ENCODE measurements at places on chromosomes 16 and 17. TPM values are rescaled to one million over a fixed set of nuclear protein-coding genes. Genes with fewer than 3 reads are reported as not detected.

- DNase-seq = peak; percentile 65
These were observed 7.5 kb downstream of the UBE2Z start for GRCh38 chr17:48915459-48916282.

GRCh38 chr17:44354582-44355561, 8.8 kb downstream of the FAM171A2 start:
- DNase-seq = no peak

SLC35G6 gene
- total RNA-seq = not detected

FBXL16 gene
- total RNA-seq = not detected

CX3CL1 gene
- 3.3 TPM for total RNA-seq

DNA sequence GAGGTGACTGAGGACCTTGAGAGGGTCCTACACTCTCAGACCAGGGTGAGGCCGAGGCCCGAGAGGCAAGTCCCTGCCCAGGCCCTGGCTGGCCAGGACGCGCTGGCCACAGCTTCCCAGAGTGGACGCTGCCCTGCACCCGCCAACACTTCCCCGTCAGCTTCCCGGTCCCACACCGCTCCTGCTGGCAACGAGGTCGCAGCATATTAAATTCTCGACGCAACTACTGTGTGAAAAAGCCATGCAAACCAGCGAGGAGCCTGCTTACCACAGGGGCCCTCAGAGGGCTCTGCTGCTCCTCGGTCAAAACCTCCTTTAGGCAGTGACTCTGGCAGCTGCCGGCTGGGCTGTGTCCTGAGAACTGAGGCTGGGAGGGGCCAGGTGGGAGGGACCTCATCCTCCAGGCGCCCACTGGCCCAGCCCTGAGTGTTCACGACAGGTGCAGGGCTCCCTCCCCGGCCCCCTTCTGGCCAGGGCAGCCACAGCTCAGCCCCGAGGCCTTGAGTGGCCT, 2.1 kb upstream of the TEX19 start:
- DNase-seq = no peak

- peak; percentile 54 for DNase-seq
These were observed 1.6 kb downstream of the MYO1C start for GRCh38 chr17:1490643-1491442.

HOXB1 gene
- total RNA-seq = not detected

ADAT1 gene
- 104 TPM for total RNA-seq

- peak; percentile 54 for DNase-seq
These were observed 4.5 kb upstream of the CCDC57 start for GRCh38 chr17:82217120-82217529.

MARVELD3 gene
- total RNA-seq = not detected

- DNase-seq = no peak
These were observed 13.3 kb downstream of the SLC16A3 start for GRCh38 chr17:82241926-82242697.

DNA sequence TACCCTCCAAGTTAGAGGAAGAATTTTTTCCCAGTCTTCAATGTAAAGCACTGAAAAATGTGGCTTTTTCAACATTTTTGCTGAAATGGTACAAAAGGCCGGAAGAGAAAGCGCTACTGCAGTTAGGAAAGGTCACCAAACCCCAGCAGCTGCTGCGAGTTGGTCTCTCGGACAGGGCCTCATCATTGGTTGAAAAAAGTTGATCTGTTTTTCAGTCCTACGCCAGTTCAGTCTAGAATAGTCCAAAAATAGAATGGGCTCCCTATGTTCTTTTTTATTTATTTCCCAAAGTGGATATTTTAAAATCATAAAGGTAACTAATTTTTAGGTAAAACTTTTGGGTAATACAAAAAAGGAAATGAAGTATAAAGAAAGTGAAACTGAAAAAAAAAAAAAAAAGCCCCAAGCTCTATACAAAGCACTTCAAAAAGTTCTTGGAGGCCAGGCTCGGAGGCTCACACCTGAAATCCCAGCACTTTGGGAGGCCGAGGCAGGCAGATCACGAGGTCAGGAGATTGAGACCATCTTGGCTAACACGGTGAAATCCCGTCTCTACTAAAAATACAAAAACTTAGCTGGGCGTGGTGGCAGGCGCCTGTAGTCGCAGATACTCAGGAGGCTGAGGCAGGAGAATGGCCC, 17.4 kb downstream of the ADAP2 start:
- no peak for DNase-seq

MT1A gene
- not detected for total RNA-seq

DNA sequence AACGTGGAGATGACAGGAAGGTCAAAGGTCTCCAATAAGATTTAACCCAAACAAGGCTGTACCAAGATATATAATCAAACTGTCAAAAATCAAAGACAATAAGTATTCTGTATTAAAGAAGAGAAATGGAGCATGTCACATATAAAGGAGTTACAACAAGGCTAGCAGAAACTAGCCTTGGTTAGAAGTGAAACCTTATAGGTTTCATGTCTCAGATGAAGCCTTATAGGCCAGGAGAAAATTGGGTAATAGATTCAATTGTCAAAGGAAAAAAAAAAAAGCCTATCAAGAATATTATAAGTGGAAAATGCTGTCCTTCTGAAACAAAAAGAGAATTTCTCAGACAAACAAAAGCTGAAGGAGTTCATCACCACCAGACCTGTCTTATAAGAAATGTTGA, 419.4 kb downstream of the CDH11 start:
- no peak for DNase-seq

DNA sequence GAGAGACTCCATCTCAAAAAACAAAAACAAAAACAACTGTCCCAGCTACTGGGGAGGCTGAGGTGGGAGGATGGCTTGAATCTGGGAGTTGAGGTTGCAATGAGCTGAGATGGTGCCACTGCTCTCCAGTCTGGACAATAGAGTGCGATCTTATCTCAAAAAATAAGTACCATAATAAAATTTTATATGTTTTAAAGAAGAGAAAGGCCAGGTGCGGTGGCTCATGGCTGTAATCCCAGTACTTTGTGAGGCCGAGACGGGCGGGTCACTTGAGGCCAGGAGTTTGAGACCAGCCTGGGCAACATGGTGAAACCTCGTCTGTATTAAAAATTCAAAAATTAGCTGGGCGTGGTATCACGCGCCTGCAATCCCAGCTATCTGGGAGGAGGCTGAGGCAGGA, 11.4 kb downstream of the RPUSD1 start:
- no peak for DNase-seq

EFCAB5 gene
- 0.70 TPM for total RNA-seq

DNA sequence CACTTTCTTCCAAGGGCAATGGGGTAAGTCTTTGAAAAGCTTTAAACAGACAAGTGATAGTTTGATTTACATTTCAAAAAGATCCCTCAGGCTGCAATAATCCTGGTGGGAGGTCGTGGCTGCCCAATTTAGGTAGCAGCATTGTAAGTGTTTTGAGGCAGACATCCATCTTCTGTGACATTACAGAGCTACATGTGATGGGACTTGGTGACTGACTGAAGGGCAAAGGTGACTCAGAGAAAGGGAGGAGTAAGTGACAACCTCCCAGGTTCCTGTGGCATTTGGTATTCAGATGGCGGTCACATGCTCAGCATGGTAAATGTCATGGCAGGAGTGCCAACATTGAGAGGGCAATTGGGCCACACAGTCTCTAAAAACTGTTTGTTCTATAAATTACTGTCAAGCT, 26.5 kb downstream of the STAT3 start:
- DNase-seq = no peak

- DNase-seq = no peak
These were observed 19.8 kb upstream of the CMIP start for GRCh38 chr16:81424771-81425170.

ASB16 gene
- 0.17 TPM for total RNA-seq

AGRP gene
- not detected for total RNA-seq

JUP gene
- total RNA-seq = 416 TPM

- DNase-seq = no peak
These were observed 9.8 kb downstream of the ASPSCR1 start for GRCh38 chr17:81987161-81987770.

Measured in dermis blood vessel endothelial cell (primary cell).